CD14-positive monocyte (primary cell): ENCODE measurements at places on chromosomes 6 and 20.

DNA sequence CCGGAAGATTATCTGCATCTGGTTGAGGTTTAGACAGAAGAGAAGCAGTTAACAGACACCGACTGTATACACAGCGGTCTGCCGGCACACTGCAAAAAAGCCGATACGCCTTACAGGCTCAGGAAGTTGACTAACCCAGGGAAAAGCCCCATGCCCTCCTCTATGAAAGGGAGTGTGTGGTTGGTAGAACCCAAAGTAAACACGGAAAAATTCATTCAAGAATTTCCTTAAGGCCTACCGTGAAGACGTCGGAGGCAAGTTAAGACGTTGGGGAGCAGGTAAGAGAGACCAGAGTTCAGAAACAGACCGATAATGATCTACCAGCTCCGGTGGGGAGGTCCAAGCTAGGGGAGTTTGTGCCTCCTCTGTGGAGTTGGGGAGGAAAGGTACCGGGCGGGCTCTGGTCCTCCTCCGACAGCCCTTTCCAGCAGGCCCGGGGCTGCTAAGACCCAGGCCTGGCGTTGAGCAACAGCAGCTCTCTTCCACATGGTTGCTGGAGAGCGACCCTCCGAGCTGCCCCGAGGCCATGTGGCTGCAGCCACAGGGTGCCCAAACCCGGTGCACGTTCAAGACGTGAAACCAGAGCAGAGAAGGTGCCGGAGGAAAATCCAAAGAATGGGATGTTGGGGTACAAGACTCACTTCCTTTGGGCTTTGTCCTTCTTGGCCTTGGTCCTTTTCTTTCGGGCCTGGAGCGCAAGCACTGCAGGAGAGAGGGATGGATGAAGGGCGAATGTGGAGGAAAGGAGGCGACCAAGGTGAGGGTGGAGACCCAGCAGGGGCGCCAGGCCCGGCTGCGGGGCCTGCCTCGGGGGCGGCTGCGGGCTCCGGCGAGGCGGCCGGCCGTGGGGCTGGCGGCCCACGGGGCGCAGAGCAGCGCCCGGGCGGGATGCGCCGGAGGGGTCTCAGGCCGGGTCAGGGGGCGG, 809 bp downstream of the SRPK1 start:
- DNase-seq: peak; percentile 68

GRCh38 chr6:138847884-138848283, 52.0 kb downstream of the ECT2L start:
- DNase-seq: no peak

- DNase-seq: no peak
Measured at GRCh38 chr6:43610431-43610830, 18.6 kb downstream of the GTPBP2 start.

GRCh38 chr6:141472162-141472928, 660.4 kb upstream of the GJE1 start:
- DNase-seq: no peak

DNA sequence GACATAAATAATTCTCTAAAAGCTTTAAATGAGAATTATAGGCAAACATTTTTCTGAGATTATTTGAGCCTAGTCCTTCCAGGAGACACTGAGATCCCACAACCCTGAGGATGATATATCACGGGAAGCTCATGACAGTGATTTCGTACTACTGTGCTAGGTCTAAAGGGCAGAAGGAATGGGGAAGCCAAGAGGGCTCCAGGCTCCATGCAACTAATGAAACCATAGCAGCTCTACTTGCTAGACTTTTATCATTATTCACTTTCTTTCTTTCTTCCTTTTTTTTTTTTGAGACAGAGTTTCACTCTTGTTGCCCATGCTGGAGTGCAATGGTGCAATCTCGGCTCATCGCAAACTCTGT, 57.3 kb upstream of the SGK1 start:
- DNase-seq: no peak
